ENCODE measurements at places on chromosomes 7 and 10.
A peak's percentile ranks its signal among the peaks of the same experiment; 100 is the strongest.

DNA sequence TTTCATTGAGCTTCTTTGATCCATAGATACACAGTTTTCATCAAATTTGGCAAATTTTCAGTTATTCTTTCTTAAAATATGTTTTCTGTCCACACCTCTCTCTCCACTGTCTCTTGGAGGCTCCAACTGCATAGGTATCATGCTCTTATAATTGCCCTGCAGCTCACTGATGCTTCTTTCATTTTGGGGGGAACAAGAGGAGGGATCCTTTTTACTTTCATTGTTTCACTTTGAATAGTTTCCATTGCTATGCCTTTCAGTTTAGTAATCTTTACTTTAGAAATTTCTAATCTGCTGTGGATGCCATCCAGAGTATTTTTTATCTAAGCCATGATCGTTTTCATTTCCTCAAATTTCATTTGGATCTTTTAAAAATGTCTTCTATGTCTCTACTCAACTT lies 32.9 kb downstream of the KBTBD2 start:
- DNase-seq, result no peak

DNA sequence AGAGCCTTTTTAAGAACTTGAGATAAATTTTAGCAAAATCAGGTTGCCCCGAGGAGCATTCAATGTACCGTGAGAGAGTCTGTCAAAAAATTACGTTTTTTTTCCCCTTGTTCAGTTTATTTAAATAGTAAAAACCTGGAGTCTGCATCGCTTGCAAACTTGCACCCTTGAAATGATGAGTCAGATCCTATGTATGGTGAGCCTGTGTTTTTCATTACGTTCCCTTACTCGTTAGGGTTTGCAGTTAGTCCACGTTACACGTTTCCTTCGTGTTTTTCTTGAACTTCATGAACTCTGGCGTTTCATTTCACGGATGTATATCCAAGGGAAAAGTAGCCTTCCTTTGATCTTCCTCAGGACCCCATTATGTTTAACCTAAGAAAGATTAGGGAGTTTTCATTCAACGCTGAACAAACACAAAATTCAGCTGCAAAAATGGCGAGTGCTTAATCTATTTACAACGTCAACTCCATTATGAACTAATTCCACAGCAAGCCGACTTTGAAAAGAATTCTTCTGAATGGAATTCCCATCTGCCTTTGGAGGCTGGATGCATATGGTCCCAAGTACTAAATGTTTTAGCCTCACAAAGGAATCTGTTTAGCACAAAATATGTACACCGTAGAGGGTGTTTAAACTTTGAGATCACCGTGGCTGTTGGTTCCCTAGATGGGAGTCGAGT lies 182.4 kb downstream of the MYOF start:
- DNase-seq, result no peak

- DNase-seq, result no peak
These were observed 111.1 kb upstream of the PDLIM1 start for GRCh38 chr10:95401704-95402469.

GRCh38 chr7:26958834-26959233 lies 94.4 kb upstream of the SKAP2 start:
- no peak for DNase-seq

- DNase-seq, result no peak
These were observed 28.2 kb downstream of the ADK start for GRCh38 chr10:74179111-74179710.

DNA sequence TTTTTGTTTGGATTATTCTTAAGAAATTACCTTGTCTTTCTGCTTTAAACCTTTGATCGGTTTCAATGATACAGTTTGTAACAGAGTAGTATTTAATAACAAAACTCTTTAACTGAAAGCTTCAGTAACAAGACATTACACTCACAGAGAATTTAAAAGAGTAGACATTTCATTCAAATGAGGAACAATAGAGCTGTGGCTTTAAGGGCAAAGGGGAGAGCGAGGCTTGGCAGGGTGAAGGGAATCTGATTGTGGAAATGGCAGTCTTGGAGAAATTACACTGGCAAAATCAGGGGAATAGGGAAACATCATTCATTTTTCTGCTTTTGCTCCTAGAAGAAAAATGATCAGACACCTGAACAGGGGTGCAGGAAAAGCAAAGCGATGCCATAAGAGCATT lies 5.1 kb upstream of the HIPK2 start:
- DNase-seq, result no peak

GRCh38 chr10:10865913-10866312 lies 151.8 kb upstream of the CELF2 start:
- DNase-seq, result no peak

GRCh38 chr10:131663351-131663750 lies 237.5 kb upstream of the PPP2R2D start:
- no peak for DNase-seq

DNA sequence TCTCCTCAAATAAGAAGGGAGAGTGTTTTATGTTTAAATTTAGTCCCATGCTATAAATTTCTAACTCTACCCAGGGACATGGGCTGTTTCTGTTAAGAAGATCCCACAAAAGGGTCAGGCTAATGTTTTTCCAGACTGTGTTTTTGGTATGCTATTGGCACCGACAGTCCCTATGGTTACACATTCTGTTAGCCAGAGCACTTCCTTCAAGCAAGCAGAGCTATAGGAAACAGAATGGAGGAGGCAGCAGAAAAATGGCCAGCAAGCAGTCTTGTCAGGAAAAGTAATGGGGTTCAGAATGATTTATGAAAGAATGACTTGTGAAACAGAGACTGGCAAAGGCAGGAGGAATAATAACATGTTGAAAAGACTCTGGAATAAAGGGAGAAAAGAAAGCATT lies 44.8 kb upstream of the PHYHIPL start:
- DNase-seq, result no peak

DNA sequence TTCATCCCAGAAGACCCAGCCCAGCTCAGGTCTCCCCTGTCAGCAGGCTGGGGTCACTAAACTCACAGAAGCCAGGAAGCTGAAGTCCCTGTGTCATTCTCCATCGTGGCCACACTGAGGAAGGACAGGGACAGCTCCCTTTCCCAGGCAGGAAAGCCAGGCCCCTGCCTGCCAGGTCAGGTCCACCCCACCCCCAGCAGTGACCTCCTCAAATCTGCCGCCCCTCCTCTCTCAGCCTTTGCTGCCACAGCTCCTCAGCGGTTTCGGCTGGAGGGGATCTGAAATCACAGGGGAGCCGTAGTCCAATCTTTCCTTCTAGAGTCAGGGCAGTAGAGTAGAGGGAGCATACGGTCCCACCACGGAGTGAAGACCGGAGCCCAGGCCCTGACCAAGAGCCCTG lies 150.9 kb upstream of the UNC5B start:
- no peak for DNase-seq

DNA sequence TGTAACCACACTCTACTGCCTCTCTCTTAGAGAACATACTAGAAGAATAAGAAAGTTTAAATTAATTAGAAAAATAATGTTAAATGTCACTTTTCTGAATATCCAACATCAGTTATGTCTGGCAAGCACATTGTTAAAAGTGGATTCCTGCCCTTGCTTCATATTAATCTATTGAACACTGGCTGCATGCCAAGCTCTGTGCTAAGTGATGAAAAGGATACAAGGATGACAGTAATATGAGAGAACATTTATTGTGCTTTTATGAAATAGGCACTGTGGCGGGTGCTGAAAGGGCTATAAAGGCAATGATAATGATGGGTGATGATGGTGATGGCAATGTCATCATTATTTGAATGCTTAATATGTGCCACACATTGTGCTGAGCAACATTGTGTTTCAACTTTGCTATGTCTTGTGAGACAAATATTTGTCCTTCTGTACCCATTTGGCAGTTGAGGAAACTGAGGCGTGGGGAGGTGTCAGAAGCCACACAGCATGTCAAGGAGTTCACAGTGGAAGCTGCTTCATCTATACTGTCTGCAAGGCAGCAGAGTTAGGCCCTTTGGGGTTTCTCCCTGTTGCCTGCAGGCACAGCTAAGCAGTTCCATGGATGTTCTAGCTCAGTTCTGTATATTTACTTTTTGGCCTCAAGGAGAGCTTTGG lies 64.2 kb upstream of the RAPGEF5 start:
- no peak for DNase-seq

DNA sequence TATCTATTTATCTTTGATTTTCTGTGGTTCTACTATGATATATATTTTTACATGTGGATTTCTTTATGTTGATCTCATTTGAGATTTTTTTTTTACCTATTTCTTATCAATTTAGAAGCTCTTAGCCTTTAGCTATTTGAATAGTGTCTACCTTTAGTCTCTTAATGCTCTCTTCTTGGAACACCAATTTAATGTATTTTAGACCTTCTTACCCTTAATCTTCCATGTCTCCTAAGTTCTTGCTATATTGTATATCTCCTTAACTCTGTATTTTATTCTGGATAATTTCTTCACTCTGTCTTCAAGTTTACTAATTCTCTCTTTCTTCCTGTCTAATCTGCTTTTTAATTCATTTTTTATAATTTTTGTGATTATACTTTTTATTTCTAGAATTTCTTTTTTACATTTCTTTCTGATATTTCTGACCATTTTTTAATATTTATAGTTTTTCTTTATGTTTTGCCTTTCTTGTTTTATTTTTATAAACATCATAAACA lies 27.3 kb downstream of the CSTF2T start:
- no peak for DNase-seq

GRCh38 chr7:156947120-156947843 lies 2.2 kb upstream of the NOM1 start:
- DNase-seq, result no peak

- no peak for DNase-seq
These were observed 41.2 kb upstream of the PTPRZ1 start for GRCh38 chr7:121831801-121832200.

GRCh38 chr10:121465215-121465614 lies 133.0 kb downstream of the FGFR2 start:
- DNase-seq, result no peak

GRCh38 chr10:17228091-17229015 lies at the start of gene VIM:
Gene VIM, plus strand, starts transcription at chr10:17228241. Its CDS starts 1,182 bp downstream, at chr10:17229423.
- peak; percentile 90 for DNase-seq

GRCh38 chr7:112877691-112878460 lies 87.7 kb upstream of the TMEM168 start:
- no peak for DNase-seq

- DNase-seq, result peak; percentile 53
These were observed 519 bp downstream of the ITGB8 start for GRCh38 chr7:20330928-20331909.

GRCh38 chr10:11328264-11329061 lies 283.0 kb downstream of the USP6NL start:
- DNase-seq, result no peak

DNA sequence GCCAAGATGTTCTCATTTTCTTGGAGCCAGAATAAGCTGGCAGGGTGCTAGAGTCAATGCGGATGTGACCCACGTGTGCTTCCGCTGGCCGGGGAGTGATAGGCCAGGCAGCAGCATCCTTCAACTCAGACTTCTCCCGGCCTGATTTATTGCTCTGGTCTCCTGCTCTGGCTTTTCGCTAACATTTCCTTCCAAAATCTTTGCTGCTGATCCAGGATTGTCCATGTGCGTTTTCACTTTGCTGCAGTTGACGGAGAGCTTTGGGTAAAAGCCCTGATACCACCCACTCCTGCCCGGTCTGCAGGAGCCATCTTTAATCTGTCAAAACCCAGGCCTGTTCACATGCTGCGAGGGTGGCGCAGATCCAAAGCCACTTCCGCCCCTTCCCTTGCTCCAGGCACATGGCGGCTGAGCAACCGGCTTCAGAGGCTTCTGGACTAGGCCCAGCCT lies 106.8 kb downstream of the CYP26A1 start:
- DNase-seq, result no peak

GRCh38 chr10:14163377-14164086 lies 167.2 kb downstream of the FRMD4A start:
- no peak for DNase-seq

DNA sequence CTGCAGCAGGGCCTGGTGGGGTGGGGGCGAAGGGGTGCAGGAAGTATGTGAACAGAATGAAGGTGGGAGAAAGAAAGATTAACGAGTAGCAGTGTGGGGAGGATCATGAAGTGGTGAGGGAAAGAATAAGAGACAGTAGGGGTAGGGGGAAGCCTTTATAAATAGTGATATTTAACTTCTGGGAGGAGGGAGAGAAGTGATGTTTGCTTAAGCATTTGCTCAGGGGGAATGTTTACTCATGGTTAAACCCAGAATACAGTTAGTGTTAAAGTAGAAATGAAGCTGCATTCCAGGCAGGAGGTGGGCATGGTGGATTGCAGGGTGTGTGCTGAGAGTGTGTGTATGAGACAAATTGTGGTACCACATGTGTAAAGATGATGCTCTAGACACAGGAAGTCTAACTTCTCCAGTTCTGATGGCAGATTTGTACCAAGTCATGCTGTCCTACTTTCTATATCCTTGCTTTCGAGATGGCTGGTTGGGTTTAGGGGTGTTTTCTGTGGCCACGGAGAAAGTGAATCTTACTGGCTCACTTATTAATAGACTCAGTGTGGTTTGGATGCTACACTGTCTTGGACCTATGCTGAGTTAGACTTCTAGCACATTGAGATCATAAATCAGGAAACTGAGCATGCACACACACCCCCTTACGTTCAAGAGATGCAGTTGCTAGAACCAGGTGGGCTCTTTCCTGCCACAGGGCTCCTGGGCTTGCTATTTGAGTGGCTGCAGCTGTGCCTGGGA lies 10.6 kb upstream of the DNMBP start:
- DNase-seq, result no peak

GRCh38 chr10:33661580-33662336 lies 327.3 kb upstream of the NRP1 start:
- peak; percentile 17 for DNase-seq

DNA sequence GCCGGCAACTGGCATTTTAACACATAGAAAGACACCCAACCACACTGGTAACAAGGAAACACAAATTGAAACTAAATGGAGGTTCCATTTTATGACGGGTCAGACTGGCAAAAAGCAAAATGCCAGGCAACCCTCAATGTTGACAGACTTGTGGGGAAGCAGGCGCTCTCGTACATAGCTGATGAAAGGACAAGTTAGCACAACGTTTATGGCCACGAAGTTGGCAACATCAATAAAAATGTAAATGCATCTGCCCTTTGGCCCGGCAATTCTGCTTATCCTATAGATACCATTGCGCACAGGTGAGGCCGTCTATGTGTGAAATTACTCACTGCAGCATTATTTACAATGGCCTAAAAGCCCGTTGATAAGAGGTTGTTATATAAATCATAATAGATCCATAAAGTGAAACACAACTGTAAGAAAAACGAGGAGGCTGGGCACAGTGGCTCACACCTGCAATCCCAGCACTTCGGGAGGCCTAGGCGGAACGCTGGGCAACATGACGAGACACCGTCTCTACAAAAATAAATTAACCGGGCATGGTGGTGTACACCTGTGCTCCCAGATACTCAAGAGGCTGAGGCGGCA lies 39.8 kb downstream of the FOXL3 start:
- no peak for DNase-seq

DNA sequence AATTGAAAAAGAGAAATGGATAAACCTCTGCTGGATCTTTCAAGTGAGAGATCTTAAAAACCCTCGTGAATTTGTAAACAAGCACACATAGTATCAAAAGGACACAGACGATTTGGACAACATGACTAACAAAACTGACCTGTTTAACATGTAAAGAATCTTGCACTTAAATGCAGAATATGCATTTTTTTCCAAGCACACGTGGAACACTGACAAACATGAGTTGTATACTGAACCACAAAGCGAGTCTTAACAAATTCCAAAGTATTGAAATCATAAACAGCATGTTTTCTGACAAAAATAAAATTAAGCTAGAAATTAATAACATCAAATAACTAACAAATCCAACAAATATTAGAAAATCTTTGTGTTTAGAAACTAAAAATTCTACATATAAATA lies 65.0 kb upstream of the ZNF746 start:
- no peak for DNase-seq

Data from right lung (tissue), 10 donors.